ENCODE measurements at places on chromosomes 6 and 20. TPM values are rescaled to one million over a fixed set of nuclear protein-coding genes. Genes with fewer than 3 reads are reported as not detected.
A peak's percentile ranks its signal among the peaks of the same experiment; 100 is the strongest.

DNA sequence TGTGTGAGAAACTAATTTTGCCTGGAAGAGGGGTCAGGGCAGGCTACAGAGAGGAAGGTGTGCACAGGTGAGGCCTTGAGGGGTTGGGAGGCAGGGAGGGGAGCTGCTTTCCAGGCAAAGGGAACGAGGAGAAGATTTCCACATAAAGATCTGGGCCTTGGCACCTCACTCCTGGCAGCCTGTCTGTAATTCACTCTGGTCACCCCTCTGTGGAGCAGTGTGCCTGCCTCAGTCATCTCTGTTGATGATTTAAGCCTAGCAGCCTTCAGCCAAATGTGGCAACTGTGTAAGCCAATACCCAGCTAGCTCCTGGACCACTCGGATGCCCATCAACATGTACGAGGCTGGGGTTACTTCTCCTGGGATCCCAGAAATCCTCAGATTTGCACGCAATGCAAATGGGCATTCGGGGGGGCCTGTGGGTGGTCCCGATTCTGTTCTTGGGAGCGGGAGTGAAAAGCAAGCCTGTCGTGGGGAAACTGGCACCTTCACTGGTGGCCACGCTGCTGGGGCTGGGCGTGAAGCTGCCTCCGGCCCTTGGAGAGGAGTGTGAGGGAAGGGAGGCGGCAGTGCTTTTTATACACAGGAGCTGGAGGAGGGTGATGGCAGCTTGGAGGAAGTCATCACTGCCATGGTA, 360.4 kb downstream of the ZFAND3 start:
- no peak overlapping the region for H3K27ac ChIP-seq
- no peaks in the 10 kb centered on the region for H3K27me3 ChIP-seq
- H3K4me3 ChIP-seq, result no peak overlapping the region
- H3K4me1 ChIP-seq, result no peaks in the 10 kb centered on the region
- peak; percentile 21 for DNase-seq
- no peaks in the 10 kb centered on the region for H3K36me3 ChIP-seq

GRCh38 chr6:25698631-25699030, 46.6 kb downstream of the SCGN start:
- no peaks in the 10 kb centered on the region for H3K27me3 ChIP-seq
- H3K4me1 ChIP-seq, result no peaks in the 10 kb centered on the region
- no peak for DNase-seq

DNA sequence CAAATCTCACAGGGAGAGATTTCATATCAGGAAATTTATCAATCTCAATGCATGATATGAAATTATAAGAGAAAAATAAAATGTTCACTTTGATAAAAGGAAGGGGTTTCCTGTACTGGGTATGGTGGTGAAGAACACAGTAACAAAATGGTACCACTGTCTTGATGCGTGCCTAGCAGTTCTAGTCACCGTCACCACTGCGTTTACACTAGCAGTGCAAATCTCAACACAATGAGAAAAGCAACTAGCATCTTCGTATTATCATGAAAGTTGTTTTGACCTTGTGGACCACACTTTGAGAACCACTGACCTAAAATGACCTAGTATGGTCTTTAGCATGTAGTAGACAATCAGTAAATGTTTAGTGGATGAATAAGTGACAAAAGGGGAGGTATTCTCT, 68.4 kb upstream of the ADGRF4 start:
- peaks cover 6% of the 10 kb centered on the region for H3K4me1 ChIP-seq
- no peak overlapping the region for H3K4me3 ChIP-seq
- no peak overlapping the region for H3K27ac ChIP-seq
- no peak for DNase-seq
- H3K27me3 ChIP-seq, result no peaks in the 10 kb centered on the region

Gene PROCR
- 25.6 TPM for total RNA-seq

Gene SNAP91
- 0.05 TPM for total RNA-seq

GRCh38 chr20:62238569-62239277, 402 bp downstream of the OSBPL2 start:
- H3K4me3 ChIP-seq, result peak overlapping the region; percentile 71
- no peak for DNase-seq
- H3K27me3 ChIP-seq, result no peaks in the 10 kb centered on the region
- H3K4me1 ChIP-seq, result peaks cover 41% of the 10 kb centered on the region
- peak overlapping the region; percentile 88 for H3K27ac ChIP-seq

Gene PI3
- 1.4 TPM for total RNA-seq

Gene GPR63
- total RNA-seq, result 0.76 TPM

DNA sequence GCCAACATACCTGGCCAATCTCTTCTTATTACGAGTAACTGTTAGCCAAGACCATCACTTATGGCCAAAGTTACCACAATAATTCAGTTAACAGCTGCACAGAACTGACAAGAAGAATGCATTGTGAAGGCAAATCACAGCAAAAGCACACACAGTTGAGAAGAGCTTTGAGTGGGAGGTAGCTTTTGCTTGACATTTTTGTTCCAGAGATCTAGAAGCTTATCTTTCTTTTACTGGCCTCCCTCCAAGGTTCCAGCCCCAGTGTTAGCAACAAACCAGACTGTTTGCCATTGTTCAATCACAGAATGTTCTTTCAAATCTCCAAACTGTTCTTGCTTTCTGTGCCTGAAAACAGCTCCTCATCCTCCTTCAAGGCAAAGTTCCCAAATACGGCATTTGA, 35.9 kb upstream of the IRAK1BP1 start:
- H3K27me3 ChIP-seq, result no peaks in the 10 kb centered on the region
- H3K4me1 ChIP-seq, result no peaks in the 10 kb centered on the region
- H3K4me3 ChIP-seq, result no peak overlapping the region

Data from left lung (tissue), 14 donors.